NCI-H1417 treated with DMSO at 0.1 percent for 48 hours (cell line): ENCODE measurements at places on chromosomes 5 and 9.

GRCh38 chr9:82549174-82549821 lies 513.6 kb downstream of the RASEF start:
- no peak for DNase-seq

GRCh38 chr5:173785866-173786265 lies 102.3 kb upstream of the CPEB4 start:
- DNase-seq, result no peak

DNA sequence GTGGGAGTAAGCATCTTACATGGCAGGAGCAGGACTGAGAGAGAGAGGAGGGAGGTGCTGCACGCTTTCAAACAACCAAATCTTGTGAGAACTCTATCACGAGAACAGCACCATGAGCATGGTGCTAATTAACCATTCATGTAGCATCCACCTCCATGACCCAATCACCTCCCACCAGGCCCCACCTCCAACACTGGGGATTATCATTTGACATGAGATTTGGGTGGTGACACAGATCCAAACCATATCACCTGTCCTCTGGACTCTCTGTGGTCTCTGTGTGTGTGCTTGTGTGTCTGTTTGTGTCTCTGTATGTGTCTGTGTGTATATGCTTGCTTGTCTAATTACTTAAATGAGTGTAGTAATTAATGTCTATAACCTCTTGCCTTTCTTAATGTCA lies 31.1 kb downstream of the SEC61B start:
- no peak for DNase-seq

GRCh38 chr9:111399772-111400563 lies 69.9 kb upstream of the OR2K2 start:
- no peak for DNase-seq

- no peak for DNase-seq
These were observed 34.8 kb downstream of the DYNC2I2 start for GRCh38 chr9:128621730-128622455.

DNA sequence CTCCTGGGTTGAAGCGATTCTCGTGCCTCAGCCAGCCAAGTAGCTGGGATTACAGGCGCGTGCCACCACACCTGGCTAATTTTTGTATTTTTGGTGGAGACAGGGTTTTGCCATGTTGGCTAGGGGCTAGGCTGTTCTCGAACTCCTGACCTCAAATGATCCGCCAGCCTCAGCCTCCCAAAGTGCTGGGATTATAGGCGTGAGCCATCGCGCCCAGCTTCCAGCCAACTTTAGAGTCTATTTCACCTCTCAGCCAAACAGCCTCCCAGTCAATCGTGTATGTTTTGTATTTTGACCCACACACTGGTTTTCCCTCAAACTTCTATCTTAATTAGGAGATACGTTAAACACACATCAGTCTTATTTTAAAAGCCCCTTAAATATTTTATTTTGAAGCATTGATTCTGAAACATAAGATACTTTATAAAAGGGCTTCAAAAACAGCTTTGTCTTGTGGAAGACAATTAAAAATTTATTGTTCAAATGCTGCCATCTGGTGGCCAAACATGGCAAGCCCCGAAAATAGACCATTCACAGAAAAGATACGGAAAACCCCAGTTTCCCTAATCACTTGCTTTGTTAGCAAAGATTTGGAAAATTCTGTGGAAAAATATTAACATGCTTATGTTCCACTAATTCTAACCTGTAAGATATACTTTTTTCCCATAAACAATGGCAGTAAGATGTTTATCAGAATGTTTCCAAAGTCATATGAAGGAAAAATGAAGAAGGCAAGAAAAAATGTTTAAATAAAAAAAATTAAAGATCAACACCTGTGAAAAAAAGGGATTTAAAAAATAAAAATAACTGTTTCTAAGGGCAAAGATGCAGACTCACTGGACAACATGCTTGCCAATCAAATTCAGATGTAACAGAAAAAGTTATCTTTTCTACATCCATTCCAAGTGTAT lies 33.1 kb downstream of the APTX start:
- no peak for DNase-seq

DNA sequence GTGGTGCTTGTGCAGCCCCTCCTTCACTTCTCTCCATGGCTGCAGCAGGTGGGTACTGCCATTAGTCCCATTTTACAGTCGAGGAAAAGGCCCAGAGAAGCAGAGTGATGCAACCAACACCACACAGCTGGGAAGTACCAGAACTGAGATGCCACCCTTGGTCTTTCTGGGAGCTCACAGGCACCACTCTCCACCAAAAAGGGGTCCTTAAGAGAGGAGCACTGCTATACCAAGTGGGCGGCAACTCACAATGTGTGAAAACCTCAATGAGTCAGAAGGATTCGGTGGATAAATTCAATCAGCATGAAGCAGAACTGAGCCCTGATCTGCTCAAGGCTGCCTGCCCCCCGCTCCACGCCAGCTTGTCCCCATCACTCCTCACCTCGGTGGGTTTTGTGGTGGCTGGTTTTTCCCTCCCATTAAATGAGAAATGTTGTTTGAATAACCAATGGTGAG lies 213.7 kb downstream of the FSTL4 start:
- no peak for DNase-seq

- DNase-seq, result no peak
These were observed 51.1 kb downstream of the ENC1 start for GRCh38 chr5:74589204-74590056.

DNA sequence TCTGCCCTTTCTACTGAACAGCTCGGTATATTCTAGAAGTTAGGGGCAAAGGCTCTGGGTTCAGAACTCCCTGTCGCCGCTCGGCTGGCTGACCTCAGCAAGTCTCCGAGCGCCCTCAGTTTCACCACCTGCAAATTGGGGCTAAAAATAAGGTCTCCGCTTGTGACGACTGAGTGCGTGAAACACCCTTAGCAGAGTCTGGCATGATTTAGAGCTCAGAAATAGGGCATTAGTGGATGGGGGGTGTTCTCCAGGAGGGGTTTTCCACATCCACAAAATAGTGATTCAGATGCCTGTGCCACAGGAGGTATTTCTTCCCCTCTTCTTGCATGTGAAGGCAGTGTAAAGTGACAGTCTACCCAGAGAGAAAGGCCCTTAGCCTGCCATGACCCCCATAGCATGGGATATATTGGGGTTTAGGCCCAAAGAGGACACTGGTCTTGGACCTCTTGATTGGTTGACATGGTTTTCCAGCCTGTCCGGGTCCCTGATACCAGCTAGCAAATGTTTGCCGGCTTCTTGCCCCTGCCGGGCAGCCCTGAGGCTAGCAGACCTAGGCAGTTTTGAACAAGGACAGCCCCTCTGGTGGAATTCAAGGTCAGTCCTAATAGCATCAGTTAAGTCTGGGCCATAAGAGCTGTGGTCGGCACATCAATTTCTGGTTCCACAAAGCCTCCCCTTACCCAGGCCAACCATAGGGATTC lies 1.4 kb downstream of the ERGIC1 start:
- DNase-seq, result no peak

- DNase-seq, result no peak
These were observed 928 bp upstream of the PCDHGC4 start for GRCh38 chr5:141483902-141484301.

GRCh38 chr9:117098331-117098730 lies 316.5 kb downstream of the ASTN2 start:
- DNase-seq, result no peak

DNA sequence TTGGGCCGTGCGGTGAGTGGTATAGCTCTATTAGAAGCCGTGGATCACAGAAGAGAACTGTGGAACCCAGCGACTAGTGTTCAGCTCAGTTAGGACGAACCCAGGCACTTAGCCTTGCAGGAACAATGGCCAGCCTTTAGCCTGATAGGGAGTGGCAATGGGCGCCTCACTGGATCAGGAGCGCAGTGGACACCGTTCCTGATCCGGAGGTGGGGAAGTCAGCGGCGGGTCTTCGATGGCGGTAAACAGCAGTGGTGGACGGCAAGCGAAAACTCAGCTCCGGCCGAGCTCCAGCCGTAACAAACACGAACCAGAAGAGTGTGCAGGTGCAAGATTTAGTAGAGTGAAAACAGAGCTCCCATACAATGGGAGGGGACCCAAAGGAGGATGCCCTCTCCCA lies 340.0 kb downstream of the TLE4 start:
- DNase-seq, result no peak
